ENCODE measurements at places on chromosomes 7 and 10.

DNA sequence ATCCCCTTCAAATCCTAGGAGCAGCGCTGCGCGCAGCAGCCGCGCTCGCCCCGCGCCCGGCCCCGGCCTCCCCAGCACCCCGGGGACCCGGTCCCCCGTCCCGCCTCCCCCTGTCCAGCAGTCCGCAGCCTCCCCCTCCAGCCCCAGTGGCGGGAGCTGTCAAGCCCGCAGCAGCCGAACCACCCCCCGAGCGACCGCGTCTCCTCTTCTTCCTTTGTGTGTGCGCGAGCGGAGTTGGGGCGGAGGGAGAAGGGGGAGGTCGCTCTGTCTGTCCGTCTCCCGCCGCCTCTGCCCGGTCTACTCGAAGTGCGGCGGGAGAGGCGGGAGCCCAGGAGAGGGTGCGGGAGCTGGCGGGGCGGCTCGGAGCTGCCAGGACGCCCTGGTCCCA is 375 bp upstream of the CHN2 start:
- H3K4me3 ChIP-seq: peak overlapping the region; percentile 56
- DNase-seq: peak; percentile 16
- H3K27ac ChIP-seq: no peak overlapping the region
- H3K36me3 ChIP-seq: no peaks in the 10 kb centered on the region
- peaks cover 15% of the 10 kb centered on the region for H3K4me1 ChIP-seq
- no peaks in the 10 kb centered on the region for H3K27me3 ChIP-seq

DNA sequence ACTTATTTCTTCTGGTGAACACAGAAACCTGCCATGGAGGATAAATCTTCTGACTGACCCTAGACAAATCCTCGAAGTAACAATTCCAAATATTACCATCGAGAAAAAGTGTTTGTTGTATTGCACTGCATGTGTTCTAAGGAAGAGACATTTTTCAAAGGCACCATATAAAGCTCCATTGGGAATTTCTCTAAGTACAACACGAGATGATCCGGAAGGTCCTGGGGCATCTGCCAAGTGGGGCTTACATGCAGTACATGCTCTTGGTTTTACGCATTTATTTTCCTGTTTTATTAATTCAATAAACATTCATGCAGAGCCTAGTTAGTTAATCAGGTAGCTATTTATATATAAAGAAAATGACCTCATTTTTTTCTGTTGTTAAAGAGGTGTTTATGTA is 692.0 kb upstream of the IGFBP3 start:
- H3K27me3 ChIP-seq: no peaks in the 10 kb centered on the region
- H3K36me3 ChIP-seq: no peaks in the 10 kb centered on the region
- H3K27ac ChIP-seq: no peak overlapping the region
- H3K4me1 ChIP-seq: peaks cover 14% of the 10 kb centered on the region
- H3K4me3 ChIP-seq: no peak overlapping the region

GRCh38 chr10:50997461-50997860 is 76.8 kb upstream of the PRKG1 start:
- H3K4me1 ChIP-seq: no peaks in the 10 kb centered on the region
- no peak for DNase-seq
- no peaks in the 10 kb centered on the region for H3K36me3 ChIP-seq
- H3K4me3 ChIP-seq: no peak overlapping the region
- H3K27ac ChIP-seq: no peak overlapping the region

DNA sequence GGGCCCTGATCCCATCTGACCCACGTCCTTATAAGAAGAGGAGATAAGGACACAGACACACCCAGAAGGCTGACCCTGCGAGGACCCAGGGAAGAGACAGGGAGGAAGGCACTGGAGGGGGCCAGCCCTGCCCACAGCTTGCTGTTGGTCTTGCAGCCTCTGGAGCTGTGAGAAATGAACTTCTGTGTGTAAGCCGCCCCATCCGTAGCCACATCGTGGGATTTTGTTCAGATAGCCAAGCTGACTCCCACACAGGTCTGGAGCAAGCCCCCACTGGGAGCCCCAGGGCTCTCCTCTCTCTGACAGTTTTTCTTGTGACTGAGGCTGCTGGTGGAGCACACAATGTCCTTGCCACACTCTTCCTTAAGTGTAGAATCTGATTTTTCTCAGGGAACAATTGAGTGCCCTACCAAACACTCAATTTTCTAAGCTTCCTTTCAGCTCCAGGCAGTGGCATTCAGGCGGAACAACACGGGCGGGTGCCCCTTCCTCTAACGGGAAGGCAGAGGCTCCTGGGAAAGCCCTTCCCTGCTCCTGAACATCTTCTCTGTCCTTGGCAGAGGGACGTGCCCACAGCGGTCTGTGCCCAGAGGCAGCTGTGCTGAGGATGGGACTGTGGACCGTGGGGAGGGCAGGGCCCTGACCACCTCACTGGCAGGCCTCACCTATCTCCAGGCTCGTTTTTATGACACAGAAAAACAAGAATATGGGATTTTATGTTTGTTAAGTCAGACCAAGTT is 160.6 kb upstream of the SHH start:
- DNase-seq: no peak
- no peak overlapping the region for H3K4me3 ChIP-seq
- no peaks in the 10 kb centered on the region for H3K36me3 ChIP-seq
- no peaks in the 10 kb centered on the region for H3K27me3 ChIP-seq
- no peak overlapping the region for H3K27ac ChIP-seq

GRCh38 chr7:41819645-41820044 is 116.8 kb upstream of the INHBA start:
- no peak for DNase-seq
- H3K36me3 ChIP-seq: no peaks in the 10 kb centered on the region
- H3K27me3 ChIP-seq: no peaks in the 10 kb centered on the region
- H3K27ac ChIP-seq: no peak overlapping the region
- H3K4me3 ChIP-seq: no peak overlapping the region

DNA sequence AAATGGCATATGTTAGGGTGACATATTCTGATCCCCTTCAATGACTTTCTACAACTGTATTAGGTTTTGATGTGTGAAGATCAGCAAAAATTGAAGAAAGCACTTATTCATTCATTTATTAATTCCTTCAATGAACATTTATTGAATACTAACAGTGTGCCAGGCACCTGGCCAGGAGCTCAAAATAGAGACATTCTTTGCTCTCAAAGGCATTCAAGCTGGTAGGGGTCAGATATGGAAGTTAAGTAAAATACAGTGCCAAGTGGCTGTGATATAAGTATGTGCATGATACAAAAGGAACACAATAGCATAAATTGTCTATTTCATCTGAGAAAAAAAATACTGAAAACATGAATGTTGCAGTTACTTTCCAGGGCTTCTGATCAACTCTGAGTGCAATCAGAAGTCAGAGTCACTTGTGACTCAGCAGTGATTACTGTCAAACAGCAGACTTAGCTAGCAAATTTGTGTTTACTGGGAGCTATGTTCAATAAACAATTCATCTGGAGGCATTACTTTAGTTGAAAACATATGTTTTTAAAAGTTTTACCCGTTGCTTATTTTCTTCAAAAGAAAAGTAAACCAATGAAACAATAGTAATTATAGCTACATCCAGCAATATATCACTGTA is 60.4 kb upstream of the CACNB2 start:
- no peaks in the 10 kb centered on the region for H3K36me3 ChIP-seq
- H3K4me3 ChIP-seq: no peak overlapping the region
- H3K4me1 ChIP-seq: no peaks in the 10 kb centered on the region
- no peaks in the 10 kb centered on the region for H3K27me3 ChIP-seq

GRCh38 chr10:95610727-95611126 is 45.8 kb downstream of the ALDH18A1 start:
- H3K4me1 ChIP-seq: no peaks in the 10 kb centered on the region
- peaks cover 95% of the 10 kb centered on the region for H3K36me3 ChIP-seq
- no peak overlapping the region for H3K27ac ChIP-seq
- no peak for DNase-seq
- no peaks in the 10 kb centered on the region for H3K27me3 ChIP-seq
- H3K4me3 ChIP-seq: no peak overlapping the region

DNA sequence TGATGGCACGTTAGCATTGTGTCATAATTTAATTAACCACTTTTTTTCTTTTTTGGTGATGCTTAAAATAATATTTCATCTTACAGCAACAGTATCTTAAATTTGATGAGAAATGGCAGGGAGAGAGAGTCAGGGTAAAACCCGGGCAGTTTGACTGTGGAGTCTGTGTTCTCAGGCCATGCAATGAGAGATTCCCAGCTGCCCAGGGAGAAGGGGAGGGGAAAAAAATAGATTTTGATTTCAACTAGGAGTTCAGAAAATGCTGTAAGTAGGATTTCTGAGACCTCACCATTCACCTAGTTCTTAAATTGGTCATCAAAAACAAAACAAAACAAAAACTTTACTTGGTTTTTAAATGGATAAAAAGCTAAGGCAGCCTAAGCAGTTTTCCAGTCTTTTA is 37.4 kb upstream of the XPNPEP1 start:
- no peaks in the 10 kb centered on the region for H3K36me3 ChIP-seq
- no peak overlapping the region for H3K4me3 ChIP-seq
- H3K27ac ChIP-seq: peak overlapping the region; percentile 75
- no peak for DNase-seq
- H3K4me1 ChIP-seq: peaks cover 55% of the 10 kb centered on the region

DNA sequence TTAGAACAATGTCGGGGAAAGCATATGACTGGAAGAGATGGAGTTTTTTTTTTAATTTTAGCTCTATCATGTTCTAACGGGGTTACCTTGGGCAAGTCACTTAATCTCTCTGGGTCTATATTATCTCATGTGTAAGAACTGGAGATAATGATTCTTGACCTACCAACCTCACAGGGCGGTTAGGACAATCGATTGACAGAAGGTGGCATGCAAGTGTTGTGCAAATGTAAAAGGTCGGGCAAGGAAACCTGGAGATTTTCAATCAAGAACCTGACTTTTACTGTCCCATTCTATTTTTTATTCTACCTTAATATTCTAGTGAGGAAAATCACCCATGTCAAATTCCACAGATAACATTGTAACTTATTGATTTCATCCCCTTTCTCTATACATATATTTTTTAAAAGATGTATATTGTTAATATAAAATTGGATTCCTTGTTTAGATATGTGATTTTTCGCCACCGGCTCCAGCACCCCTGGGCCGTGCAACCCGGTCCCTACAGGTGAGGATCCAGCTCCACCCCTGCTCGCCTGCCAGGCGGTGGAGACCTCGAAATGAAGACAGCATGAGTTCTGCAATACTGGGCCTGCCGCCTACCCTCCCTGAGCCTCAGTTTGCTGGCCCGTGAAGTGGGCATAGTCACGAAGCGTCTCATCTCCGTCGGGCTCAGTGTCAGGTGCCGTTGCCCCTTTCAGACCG is 497.6 kb upstream of the PHF14 start:
- H3K36me3 ChIP-seq: no peaks in the 10 kb centered on the region
- H3K4me3 ChIP-seq: no peak overlapping the region
- H3K27me3 ChIP-seq: no peaks in the 10 kb centered on the region
- H3K27ac ChIP-seq: no peak overlapping the region
- no peak for DNase-seq

DNA sequence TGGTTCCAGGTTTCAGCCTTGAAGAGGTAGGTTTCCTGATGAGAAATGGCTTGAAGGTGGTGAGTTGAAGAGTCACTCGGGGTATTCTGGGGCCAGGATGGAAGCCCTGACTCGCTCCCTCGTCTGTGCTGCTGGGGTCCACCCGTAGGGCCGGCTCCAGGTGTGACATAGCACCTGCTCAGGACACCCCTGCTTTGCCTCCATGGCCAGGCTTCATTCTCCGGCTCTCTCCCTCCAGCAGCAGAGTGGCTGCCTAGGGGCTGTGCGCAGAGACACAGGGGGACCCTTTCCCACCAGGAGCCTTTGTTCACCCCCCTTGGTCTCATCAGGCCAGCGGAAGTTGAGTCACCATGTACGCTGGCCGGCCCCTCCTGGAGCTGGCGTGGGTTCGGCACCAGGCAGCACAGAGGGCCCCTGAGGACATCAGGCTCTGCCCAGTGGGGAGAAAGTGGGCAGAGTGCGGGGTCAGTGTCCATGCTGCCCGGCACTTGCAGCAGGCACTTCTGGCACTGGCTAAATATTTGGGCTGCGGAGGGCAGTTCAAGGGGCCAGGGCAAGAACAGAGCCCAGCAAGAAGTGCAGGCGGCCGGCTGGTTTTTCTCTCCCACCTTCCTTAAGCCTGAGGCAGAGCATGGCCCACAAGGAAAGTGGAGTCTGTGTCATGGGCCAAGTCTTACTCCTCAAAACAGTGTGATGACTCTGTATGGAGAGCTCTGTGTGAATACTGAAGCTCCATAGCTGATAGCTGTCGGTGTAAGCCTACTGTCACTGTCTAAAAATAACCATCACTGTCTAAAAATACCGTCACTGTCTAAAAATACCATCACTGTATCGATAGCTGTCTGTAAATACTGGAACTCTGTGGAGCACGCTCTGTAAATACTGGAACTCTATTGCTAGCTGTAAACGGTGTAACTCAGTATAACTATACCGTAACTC is 3.7 kb upstream of the PRKAR1B start:
- DNase-seq: no peak
- peaks cover 14% of the 10 kb centered on the region for H3K4me1 ChIP-seq
- H3K36me3 ChIP-seq: peaks cover 10% of the 10 kb centered on the region
- H3K27me3 ChIP-seq: no peaks in the 10 kb centered on the region
- no peak overlapping the region for H3K4me3 ChIP-seq
- H3K27ac ChIP-seq: no peak overlapping the region

GRCh38 chr10:133401981-133402725 is 8.2 kb downstream of the MTG1 start:
- no peak for DNase-seq
- H3K4me1 ChIP-seq: no peaks in the 10 kb centered on the region
- no peaks in the 10 kb centered on the region for H3K27me3 ChIP-seq
- H3K27ac ChIP-seq: no peak overlapping the region
- H3K4me3 ChIP-seq: no peak overlapping the region

GRCh38 chr10:132311338-132311939 is 3.7 kb upstream of the STK32C start:
- peaks cover 14% of the 10 kb centered on the region for H3K4me1 ChIP-seq
- H3K27ac ChIP-seq: no peak overlapping the region
- no peak overlapping the region for H3K4me3 ChIP-seq

Measured in thyroid gland (tissue), 4 donors.